ENCODE measurements at places on chromosomes 3 and 15.

DNA sequence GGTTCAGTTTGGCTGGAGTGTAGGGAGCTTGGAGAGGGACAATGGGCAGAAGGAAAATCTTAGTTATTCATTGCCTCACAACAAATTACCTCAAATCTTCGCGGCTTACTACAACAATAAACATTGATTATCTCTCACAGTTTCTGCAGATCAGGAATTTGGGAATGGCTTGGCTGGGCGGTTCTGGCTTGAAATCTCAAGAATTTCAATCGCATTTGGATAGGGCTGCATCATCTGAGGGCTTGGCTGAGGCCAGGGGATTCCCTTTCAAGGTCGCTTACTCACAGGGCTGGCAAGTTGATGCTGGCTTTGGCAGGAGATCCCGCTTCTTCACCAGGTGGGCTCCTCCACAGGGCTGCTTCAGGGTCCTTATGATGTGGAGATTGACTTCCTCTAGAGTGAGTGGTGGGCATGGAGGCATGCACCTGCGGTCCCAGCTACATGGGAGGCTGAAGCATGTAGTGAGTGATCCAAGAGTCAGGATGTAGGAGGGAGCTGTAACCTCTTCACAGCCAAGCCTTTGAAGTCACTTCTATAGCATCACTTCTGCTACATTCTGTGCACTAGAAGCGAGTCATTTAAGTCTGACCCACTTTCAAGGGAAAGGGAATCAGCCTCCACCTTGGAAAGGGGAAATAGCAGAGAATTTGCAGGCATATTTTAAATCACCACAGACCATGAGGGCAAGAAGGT lies 63.1 kb downstream of the CDC25A start:
- DNase-seq: peak; percentile 48

DNA sequence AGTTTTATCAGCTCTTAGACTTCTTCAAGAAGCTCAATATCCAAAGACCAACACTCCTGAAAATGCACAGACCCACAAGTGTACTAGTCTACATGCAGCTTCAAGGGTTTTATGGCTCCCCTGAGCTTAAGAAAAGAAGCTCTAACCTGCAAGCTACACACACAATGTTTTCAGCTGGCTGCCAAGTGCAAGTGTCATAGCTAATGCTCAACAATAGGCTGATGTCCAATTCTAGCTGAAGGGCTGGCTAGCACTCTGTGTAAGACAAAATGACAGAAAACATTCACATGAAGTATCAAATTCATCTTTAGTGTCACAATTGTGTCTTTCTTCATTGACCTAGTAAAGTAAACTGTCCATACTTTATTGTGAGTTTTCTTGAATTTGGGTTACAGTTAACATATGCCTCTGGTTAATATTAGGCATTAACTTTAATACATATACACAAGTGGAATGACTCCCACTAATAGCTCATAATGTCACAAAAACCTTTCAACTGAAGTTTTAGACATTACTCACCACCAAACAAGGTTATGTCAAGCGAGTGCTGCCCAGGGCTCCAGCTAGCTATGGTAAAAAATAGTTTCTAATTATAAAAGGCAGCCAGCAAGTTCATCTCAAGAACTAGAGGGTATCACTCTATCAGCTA lies 15.1 kb downstream of the ABI3BP start:
- peak; percentile 33 for DNase-seq

GRCh38 chr3:15051531-15051930 lies 13.6 kb downstream of the MRPS25 start:
- peak; percentile 53 for DNase-seq

- DNase-seq: peak; percentile 11
Measured at GRCh38 chr3:45441584-45442310, 53.4 kb downstream of the LARS2 start.

DNA sequence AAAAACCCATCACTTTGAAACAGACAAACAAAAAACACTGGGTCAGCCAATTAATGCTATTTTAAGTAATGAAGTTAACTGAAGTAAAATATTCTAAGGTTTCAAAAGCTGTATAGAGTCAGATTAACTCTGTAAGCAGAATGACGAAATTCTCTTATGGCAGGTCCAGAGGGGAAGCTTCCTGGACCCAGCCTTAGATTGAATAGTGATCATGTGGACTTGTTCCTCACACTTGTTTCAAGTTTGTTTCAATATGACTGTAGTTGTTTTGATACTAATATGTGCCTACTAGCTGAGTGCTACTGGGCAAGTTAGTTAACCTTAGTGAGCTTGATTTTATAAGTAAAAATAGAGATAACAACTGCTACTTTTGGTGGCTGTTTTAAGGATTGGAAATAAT lies 32.6 kb downstream of the PLS1 start:
- no peak for DNase-seq

Measured in EL (cell line).